Activated naive CD8-positive, alpha-beta T cell treated with anti-CD3 and anti-CD28 coated beads for 36 hours (primary cell): ENCODE measurements at places on chromosomes 4 and X. TPM values are rescaled to one million over a fixed set of nuclear protein-coding genes. Genes with fewer than 3 reads are reported as not detected.

The ATP8A1 gene
- total RNA-seq, result 23.8 TPM

GRCh38 chrX:131288738-131289511 is at the start of gene IGSF1:
Gene IGSF1 (minus strand): TSS chrX:131289306. CDS start chrX:131286674, 2,632 bp downstream.
- peak; percentile 0 for DNase-seq

DNA sequence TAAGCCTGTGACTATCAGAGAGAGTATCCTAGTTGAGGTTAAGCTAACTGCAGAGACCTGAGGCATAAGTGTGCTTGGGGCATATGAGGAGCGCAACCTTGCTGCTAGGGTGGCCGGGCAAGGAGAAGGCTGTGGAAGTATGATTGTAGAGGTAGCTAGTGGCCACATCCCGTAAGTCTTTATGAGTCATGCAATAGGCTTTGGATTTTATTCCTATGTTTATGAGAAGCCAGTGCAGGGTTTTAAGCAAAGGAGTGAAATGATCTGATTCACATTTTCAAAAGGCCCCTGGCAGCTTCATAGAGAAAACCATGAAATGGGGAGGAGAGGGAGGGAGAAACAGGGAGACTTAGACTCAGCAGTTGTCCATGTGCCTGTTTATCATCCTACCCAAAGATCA is 92.1 kb upstream of the WDFY3 start:
- no peak for DNase-seq

The DDIT4L gene
- total RNA-seq, result not detected

DNA sequence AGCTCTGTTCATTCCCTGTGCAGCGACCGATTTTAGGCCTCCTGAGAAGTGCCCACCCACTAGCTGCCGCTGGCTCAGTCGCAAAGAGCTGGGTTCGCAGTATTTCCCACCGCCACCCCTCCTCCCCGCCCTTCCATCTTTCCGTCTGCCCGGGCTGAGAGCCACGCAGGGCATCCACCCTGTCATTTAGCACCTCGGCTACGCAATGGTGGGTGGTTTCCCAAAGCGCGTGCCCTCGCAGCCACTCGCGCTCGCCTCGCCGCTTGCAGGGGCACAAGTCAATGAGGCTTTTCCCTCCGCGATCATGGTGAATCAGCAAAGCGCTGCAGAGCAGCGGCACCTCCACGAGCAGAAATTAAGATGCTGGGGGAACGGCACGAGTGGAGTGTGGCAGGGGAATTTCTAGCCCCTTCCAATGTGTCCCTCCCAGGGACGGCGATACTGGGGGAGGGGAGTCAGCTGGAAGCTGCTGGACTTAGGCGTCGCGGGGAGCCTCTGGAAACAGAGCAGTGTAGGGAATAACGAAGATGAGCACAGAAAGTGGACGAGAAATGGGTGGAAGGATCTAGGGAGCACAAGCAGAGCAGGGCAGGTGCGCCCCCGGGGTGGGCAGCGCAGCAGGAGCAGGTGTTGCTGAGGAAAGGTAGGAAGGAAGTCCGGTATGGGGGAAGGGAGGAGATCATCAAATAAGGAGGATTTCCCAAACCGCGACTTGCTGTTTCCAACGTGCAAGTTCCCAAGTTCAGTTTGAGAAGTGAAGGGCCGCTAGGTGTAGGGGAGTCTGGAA is 2.4 kb upstream of the PTCHD1 start:
- DNase-seq, result peak; percentile 15

GRCh38 chrX:53263597-53264094 is 17.7 kb downstream of the IQSEC2 start:
- DNase-seq, result peak; percentile 61

The F8A3 gene
- total RNA-seq, result 8.8 TPM
